ENCODE measurements at places on chromosomes 16 and 17. TPM values are rescaled to one million over a fixed set of nuclear protein-coding genes. Genes with fewer than 3 reads are reported as not detected.

Gene TP53TG3C
- total RNA-seq = not detected

Gene DYNLRB2
- total RNA-seq = not detected

Gene TSPOAP1
- total RNA-seq = 6.5 TPM

Gene KRTAP4-3
- not detected for total RNA-seq

Gene CYBA
- 373 TPM for total RNA-seq

Gene KRT40
- total RNA-seq = not detected

Gene DNASE1L2
- 0.93 TPM for total RNA-seq

DNA sequence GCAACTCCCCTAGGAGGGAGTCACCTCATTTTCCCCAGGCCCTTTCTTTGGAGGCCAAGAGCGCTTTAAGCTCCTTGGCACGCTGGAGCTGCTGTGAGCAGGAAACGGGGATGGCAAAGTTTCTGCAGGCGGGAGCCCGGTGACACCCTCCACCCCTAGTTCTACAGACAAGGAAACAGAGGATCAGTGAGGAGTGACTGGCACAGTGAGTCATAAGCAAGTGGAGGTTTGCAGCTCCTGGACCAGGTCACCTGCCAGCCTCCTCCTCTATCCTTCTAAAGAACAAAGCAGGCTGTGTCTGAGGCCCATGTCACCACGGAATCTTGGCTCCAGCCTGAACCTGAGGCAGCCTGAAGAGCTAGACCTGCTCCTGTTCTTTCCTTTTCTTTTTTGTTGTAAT lies 141.9 kb downstream of the TMEM132E start:
- no peak for DNase-seq

- no peak for DNase-seq
Observed at GRCh38 chr17:68182011-68182306, 65.9 kb upstream of the AMZ2 start.

- DNase-seq = no peak
Observed at GRCh38 chr16:9447699-9448098, 356.3 kb downstream of the HAPSTR1 start.

- DNase-seq = no peak
Observed at GRCh38 chr17:60604686-60605334, 4.8 kb downstream of the PPM1D start.

GRCh38 chr17:29742210-29742513 lies 119.5 kb upstream of the CORO6 start:
- no peak for DNase-seq

DNA sequence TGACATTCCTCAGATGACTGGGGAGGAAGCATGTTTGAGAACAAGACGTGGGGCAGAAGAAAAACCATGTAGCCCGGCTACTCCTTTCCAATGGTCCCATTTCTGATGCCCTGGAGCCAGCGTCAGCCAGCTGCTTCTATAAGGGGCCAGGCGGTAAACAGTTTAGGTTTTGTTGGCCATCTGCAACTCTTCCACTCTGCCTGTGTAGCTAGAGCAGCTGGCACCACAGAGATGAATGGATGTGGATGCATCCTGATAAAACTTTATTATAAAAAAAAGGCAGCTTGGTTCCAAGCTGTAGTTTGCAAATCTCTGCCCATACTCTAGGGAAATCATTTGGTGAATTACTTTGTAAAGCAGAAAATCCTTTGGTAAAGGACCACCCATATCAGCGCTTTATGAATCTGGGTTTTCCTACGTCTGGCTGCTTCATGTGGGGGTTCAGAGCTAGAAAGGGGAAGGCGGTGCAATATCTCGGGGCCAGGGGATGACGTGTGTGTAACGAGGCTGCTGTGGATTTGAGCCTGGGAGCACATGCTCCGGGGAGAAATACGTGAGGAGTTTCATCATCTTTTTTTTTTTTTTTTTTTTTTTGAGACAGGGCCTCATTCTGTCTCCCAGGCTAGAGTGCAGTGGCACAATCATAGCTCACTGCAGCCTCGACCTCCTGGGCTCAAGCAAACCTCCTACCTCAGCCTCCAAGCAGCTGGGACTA lies 3.4 kb upstream of the SRL start:
- no peak for DNase-seq

DNA sequence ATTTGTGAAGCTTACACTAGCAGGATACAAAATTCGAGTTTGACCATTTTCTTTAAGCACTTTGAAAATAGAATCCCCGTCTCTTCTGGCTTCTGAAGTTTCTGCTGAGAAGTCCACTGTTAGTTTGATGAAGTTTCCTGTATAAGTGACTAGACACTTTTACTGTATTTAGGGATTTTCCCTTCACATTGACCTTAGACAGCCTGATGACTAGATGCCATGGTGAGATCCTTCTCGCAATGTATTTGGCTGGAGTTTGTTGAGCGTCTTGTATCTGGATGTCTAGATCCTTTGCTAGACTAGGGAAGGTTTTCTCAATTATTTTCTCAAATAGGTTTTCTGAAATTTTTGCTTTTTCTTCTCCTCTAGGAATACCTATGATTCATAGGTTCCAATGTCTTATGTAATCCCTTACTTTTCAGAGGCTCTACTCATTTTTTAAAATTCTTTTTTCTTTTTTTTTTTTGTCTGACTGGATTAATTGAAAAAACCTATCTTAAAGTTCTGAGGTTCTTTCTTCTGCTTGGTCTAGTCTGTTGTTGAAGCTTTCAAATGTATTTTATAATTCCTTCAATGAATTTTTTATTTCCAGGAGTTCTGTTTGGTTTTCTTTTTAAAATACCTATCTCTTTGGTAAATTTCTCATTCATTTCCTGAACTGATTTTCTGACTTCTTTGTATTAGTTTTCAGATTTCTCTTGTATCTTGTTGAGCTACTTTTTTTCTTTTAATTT lies 63.7 kb upstream of the ABCC11 start:
- no peak for DNase-seq

DNA sequence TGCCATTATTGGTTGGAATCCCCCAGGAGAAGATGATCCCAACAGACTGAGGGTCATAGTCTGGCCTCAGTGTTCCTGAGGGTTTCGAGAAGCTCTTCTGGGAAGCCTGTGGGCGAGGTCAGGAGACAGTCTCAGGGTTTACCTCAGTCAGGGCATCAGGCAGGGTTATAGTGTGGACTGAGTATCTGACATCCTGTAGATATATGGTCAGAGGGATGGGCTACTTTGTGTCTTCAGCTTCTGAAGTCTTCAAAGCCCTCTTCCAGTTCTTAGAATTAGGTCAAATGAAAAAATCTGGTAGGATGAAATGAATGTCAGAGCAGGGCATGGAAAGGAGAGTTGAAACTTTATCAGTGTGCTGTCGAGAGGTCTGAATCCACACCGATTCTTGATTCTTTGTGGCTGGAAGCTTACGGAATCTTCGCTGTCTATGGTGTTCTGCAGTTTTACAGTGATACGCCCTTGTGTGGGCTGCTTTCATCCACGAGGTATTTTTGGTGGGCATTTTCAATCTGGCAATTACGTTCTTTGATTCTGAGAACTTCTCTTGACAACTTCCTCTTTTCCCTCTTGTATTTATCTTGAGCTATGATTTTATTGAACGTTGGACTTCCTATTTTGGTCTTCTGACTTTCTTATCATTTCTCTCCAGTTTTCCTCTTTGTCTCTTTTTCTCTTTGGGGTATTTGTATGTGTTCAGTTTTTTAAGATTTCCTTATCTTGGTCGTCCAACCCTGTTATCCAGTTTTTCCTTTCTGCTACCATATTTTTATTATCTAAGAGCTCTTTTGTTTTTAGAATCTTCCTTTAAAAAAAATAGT lies 30.4 kb downstream of the BPTF start:
- no peak for DNase-seq

GRCh38 chr17:27384261-27384701 lies 72.0 kb upstream of the KSR1 start:
- DNase-seq = no peak

DNA sequence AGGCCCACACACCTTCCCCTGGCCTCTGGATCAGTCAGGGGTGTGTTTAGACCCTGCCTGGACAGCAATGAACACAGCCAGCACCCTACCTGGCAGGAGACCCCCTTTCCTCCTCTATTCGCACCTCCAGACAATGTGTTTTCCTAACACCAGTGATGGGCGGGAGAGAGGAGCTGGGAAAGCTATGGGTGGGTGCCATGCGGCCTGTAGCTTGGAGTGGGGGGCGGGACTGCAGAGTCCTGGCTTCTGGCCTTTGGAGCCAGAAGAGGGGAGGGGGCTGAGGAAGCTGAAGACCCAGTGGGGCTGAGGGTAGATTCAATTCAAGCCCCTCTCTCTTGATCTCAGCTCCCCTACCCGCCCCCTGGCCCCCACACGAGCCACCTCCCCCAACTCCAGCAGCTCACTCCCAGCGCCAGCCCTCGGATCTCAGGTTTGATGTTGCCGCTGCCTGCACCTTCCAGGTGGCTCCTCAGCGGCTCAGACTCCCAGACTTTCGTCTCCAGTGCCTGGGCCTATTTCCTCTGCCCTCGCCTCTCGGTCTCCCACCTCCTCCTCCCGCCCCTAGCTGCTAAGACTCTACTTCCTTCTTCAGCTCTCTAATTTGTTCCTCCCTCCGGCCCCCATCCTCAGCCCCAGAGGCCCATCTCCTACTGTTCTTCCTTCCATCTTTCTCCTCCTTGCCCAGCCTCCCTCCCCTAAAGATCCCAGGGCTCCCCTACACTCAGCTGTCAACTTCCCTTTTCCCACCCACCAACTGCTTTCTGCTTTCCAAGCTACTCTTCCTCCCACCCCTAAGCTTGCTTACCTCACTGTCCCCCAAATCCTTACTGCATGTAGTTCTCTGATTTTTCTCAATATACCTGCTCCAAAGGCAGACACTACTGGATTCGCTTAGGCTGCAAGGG lies 6.8 kb upstream of the SP6 start:
- no peak for DNase-seq

DNA sequence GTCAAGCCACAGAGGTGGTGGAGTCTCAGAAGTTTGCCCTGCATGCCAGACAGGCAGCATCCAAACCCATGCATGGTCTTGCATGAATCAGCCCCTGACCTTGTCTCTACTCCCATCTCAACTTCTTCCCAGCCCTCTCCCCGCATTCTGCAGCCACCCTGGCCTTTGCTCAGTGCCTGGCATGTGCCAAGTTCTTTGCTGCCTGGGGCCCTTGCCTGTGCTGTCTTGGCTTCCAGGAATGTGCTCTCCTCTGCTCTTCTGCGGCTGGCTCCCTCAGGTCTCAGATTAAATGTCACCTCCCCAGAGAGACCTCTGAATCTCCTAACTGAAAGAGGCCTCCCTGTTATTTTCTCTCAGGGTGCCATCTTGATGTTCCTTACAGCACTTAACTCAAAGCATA lies 17.6 kb downstream of the DRC3 start:
- no peak for DNase-seq

DNA sequence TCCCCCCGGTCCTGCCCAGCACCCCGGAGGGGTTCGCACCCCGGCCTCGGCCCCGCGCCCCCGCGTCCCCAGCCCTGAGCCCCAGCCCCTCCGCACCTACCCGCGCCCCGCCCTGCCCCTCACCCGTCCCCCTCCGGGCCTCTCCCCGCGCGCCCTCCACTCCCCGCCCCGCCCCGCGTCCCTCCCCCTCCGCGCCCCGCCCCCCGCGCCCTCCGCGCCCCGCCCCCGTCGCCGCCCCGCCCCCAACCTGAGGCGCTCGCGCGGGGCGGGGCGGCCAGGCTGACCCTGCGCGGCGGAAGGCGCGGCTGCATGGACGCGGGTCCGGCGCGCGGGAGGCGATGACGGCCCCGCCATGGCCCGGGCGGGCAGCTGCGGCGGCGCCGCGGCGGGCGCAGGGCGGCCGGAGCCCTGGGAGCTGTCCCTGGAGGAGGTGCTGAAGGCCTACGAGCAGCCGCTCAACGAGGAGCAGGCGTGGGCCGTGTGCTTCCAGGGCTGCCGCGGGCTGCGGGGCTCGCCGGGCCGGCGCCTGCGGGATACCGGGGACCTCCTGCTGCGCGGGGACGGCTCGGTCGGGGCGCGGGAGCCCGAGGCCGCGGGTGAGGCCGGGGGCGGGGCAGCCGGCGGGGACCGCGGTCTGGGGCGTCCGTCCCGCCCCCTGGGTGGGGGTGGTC lies at the start of gene SPIRE2:
TSS of gene SPIRE2 (plus strand) at position 277 of the 671 bp plus-strand sequence. CDS start at position 353, 76 bp downstream.
- no peak for DNase-seq

DNA sequence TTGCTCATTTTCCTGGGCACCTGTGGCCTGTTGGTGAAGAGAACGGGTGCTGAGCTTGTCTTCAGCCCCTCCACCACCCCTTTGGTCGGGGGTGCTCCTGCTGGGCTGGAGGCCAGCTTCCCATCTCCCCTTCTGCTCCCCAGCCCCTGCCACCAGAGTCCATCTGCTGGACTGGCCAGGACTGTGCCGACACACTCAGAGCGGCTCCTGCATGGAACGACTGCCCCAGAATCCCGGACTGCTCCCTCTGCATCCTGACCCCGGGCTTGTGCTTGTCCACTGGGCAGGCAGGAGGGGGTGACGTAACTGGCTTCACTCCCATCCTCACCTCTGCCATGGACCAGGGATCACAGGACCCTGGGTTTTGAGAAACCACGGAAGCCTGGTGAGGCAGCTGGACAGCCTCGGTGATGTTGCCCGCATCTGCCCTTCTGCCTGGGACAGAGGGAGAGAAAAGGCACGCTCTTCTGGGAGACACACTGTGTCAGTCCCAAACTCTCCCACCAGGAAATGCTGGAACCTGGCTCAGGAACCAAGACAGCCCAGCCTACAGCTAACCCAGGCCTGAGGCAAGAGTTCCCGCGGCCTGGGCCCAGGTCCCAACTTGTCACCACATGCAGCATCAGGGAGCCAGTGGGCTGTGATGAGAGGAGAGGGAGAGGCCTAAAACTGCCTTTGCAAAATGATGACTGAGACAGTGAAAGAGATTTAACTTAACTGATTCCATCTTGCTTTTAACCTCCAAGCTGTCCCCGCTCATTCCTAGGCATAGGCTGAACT lies 16.1 kb upstream of the GSDMA start:
- no peak for DNase-seq

GRCh38 chr16:71360378-71360777 lies 1.9 kb downstream of the CALB2 start:
- no peak for DNase-seq

DNA sequence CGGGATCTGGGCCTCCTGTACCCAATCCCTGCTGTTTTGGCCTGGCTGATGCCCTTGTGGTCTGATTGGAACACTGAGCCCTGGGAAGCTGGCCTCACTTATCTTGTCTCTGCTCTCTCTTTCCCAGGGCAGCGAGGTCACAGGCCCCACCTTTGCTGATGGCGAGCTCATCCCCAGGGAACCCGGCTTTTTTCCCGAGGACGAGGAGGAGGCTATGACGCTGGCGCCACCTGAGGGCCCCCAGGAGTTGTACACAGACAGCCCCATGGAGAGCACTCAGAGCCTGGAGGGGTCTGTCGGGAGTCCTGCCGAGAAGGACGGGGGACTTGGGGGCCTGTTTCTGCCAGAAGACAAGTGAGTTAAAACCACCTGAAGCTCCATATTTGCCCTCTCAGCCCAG lies 126.0 kb downstream of the RAB11FIP4 start:
- DNase-seq = no peak

GRCh38 chr16:15491411-15491810 lies 57.0 kb downstream of the BMERB1 start:
- no peak for DNase-seq
